Activated T-helper 17 cell treated with anti-CD3 and anti-CD28 coated beads, Interleukin-2, amount 50 U/mL, for 72 hours (primary cell): ENCODE measurements at places on chromosomes 2 and 18. TPM values are rescaled to one million over a fixed set of nuclear protein-coding genes. Genes with fewer than 3 reads are reported as not detected.

IL36B gene
- not detected for total RNA-seq

AKAIN1 gene
- not detected for total RNA-seq

ANKRD36 gene
- 62.2 TPM for total RNA-seq

DLGAP1 gene
- total RNA-seq = 1.1 TPM

PROC gene
- total RNA-seq = not detected

COBLL1 gene
- 0.48 TPM for total RNA-seq

POTEC gene
- total RNA-seq = not detected

ARMC9 gene
- 2.0 TPM for total RNA-seq

DIS3L2 gene
- 21.6 TPM for total RNA-seq

SERPINB12 gene
- total RNA-seq = not detected

HRH4 gene
- total RNA-seq = 3.8 TPM

ACMSD gene
- not detected for total RNA-seq

USP34 gene
- total RNA-seq = 121 TPM

VWA3B gene
- total RNA-seq = not detected

NETO1 gene
- total RNA-seq = not detected

SLC16A14 gene
- total RNA-seq = not detected

ANKRD30BL gene
- total RNA-seq = not detected

ADGRF3 gene
- total RNA-seq = 3.0 TPM

SERPINB13 gene
- total RNA-seq = not detected

UGT1A10 gene
- not detected for total RNA-seq

DYSF gene
- total RNA-seq = 0.71 TPM

ASXL3 gene
- not detected for total RNA-seq

MOCOS gene
- 0.19 TPM for total RNA-seq

LRRC30 gene
- not detected for total RNA-seq
